Activated T-cell treated with anti-CD3 and anti-CD28 coated beads, Interleukin-2, amount 50 U/mL, for 72 hours (primary cell): ENCODE measurements at places on chromosomes 6 and 20. TPM values are rescaled to one million over a fixed set of nuclear protein-coding genes. Genes with fewer than 3 reads are reported as not detected.

The LPIN3 gene
- 2.5 TPM for total RNA-seq

- DNase-seq: no peak
Measured at GRCh38 chr20:15224199-15224598, 886.8 kb upstream of the FLRT3 start.

- DNase-seq: no peak
Measured at GRCh38 chr20:13271977-13272975, 51.2 kb downstream of the ISM1 start.

DNA sequence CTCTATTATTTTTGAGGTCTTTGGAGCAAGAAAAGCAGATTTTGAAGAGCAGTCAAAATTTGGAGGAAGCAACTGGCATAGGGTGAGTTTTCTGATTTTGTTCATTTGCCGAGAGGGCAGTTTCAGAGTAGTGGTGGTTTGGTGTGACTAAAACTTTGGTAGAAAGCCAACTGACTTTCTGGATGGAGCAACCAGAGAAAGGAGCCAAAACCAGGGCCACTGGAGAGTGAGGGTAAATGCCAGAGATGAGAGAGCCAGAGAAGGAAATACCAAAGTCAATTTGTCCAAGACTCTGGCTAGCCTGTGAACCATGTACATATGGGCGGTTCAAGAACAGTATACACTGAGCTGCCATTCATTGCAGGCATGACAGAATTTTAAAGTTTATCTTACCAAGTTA, 40.5 kb upstream of the ZBTB24 start:
- DNase-seq: no peak

The CLIC5 gene
- 3.3 TPM for total RNA-seq

GRCh38 chr20:60100780-60101179, 142.6 kb downstream of the CDH26 start:
- no peak for DNase-seq

- DNase-seq: no peak
Measured at GRCh38 chr6:169510871-169511270, 191.0 kb downstream of the WDR27 start.

GRCh38 chr6:90896075-90896547, 309.2 kb upstream of the MAP3K7 start:
- DNase-seq: no peak

The PKHD1 gene
- 0.02 TPM for total RNA-seq

The HLA-DQB1 gene
- 2.9 TPM for total RNA-seq

DNA sequence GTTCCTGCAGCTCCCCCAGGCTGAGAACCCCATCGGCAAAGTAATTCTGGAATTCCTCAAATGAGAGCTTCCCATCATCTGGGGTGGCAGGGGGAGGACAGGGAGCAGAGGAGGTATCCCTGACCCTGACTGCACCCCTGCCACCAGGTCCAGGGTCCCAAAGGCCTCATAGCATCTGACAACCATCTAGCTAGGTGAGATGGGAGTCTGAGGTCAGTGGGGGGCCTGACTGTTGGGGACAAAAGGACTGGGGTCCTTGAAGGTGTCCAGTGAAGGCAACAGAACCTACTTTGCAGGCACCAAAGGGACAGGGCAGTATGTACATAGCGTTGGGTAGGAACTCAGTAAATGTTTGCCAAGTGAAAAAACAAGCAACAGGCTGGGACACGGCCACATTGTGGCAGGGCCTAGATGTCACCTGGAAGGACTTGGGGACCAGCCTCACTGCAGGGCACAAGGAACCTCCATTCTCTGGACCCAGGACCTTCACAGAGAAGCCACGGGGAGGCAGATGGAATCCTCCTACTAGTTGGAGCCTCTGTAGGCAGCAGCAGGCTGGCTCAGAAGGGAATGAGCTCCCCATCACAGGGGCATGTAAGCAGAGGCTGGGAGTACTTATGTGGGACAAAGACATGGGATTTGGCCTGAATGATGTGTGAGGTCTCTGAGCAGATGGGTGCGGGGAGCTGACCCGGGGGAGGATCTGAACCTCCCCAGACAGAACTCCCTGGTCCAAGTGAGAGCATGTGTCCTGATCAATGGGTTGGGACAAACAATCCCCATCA, 3.3 kb downstream of the NECAB3 start:
- no peak for DNase-seq

The HTR1E gene
- not detected for total RNA-seq

DNA sequence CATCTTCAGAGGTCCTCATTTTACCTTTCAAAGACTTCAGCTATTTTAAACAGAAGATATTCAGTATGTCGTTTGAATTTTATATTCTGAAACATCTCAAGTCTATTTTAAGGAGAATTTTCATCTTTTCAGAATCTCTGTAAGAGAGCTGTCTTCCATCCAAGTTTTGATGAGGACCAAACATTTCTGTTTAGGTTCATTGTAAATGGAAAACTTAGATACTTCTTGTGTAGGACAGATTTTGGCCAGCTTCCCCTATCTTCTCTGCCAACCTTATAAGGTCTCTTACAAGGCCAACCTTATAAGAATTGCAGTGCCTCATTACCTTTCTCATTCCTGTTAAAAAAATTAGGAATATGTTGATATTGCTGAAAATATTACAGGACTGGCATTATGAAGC, 88.1 kb downstream of the AKAP7 start:
- no peak for DNase-seq

DNA sequence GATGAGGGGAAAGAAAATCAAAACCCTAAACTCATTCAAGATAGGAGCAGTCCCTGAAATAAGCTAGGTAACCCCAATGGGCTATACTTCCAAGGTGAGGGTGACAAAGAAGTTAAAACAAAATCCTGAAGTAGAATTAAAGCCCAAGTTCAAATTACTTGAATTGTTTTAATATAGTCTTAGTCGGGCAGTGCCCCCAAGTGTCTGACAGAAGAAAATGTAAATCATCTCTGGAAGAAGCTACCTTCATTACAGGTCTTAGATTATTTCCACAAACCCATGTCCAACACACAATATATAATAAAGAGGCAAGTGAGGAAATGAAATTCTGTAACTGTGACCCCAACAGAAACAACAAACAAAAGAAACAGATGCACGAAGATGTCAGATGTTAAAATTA, 36.8 kb upstream of the L3MBTL3 start:
- no peak for DNase-seq

The GPR63 gene
- 1.8 TPM for total RNA-seq

GRCh38 chr6:163944897-163945296, 530.4 kb downstream of the QKI start:
- DNase-seq: no peak

DNA sequence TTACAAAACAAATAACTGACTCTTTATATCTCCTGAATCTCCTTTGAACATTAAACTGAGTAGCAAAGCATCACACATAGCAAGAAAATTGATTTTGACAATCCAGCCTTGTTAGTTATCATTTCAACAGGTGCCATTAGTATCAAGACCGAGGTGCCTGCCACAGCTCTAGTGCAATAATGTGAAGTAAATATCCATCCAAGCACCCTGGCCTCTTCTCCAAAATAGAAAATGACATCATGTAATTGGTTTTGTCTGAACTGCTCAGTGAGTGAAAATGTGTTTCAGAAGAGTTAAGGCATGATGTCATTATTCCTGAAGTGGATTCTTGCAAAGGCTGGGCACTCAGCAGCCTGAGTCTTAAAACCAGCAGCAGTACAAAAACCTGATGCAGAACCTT, 341.4 kb downstream of the PLCB1 start:
- DNase-seq: no peak

DNA sequence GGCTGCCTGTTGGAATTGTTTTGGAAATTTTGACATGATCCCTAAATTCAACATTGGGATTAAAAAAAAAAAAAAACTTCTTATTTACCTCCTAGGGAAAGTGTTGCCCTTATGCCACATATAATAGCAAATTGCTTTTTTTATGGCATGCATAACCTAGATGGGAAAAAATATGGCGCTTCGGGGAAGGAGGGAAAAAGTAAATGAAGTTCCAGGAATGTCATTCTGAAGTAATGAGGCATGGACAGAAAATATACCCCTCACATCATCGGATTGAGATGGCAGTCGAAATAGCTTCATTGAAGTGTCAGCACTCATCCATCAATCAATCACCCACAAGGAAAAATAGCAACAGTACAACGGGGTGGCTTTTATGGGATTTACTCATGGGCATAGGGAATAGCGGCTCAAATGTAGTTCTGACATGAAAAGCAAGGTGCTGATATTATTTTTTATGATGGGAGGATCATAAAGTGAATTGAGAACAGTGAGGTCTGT, 104.8 kb downstream of the ZNF217 start:
- DNase-seq: no peak

GRCh38 chr6:13741365-13741764, 29.7 kb upstream of the RANBP9 start:
- no peak for DNase-seq

- no peak for DNase-seq
Measured at GRCh38 chr6:27541212-27541932, 68.5 kb upstream of the ZNF184 start.

DNA sequence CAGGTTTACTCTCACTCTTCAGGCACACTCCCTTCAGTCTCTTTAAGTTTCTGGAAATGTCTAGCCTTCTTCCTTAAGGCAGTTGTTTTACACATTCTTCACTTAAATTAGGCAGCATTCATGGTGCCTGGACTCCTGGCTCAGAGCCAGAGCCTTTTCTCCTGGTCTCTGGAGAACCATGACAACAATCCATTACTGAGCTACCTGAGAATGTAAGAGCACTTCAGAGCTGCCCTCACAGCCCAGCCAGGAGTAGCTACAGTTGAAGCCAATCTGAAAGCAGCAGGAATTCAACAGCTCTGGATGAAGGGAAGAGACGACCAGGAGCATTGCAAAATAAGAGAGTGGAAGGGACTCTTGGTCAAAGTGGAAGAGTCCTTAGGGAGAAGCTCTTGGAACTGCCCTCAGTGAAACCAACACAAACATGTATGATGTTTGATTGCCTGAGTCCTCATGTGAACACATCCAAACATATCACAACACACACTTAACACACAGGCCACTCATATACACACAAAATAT, 416.8 kb upstream of the SPTLC3 start:
- DNase-seq: no peak

- DNase-seq: no peak
Measured at GRCh38 chr6:73503027-73503772, 17.6 kb downstream of the EEF1A1 start.

GRCh38 chr6:160217073-160217472, 41.5 kb downstream of the SLC22A2 start:
- DNase-seq: no peak

DNA sequence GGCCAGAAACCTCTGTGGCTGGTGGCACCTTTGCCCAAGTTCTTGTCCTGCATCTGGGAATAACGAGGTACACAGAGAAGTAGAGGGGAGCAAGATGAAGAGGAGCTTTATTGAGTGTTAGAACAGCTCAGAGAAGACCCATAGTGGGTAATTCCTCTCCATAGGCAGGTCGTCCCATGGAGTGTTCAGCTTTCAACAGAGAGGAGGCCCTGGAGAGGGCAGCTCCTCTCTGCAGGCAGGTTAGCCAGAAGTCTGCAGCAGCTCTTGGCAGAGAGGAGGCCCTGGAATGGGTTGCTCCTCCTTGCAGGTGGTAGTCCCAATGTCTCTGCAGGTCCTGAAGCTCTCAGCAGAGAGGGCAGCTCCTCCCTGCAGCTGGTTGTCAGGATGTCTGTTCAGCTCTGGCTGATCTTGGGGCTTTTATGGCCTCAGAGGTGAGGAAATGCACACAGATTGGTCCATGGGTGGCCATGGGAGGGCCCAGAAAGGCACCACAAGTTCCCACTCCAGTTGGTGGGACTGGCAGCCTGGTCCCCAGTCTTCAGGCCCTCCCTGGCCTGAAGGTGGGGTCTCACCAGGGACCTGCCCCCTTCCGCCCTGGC, 89.0 kb downstream of the IPCEF1 start:
- no peak for DNase-seq

DNA sequence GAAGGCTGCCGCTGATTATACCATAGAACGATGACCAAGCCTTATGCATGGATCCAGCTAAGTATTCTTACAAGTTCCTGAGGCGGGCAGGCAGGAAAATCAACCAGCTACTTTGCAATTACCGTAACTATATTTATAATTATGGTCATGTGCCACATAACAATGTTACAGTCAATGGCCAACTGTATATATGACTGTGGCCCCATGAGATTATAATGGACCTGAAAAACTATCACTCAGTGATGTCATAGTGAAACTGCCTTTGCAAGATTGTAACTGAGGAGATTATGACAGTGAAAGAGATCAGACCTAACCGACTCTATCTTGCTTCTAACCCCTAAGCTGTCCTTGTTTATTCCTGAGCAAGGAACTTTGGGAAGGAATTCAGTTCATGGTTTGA, 33.1 kb upstream of the FAM135A start:
- no peak for DNase-seq

GRCh38 chr20:15236812-15237211, 899.4 kb upstream of the FLRT3 start:
- peak; percentile 2 for DNase-seq

The GABRR2 gene
- total RNA-seq: 0.46 TPM

DNA sequence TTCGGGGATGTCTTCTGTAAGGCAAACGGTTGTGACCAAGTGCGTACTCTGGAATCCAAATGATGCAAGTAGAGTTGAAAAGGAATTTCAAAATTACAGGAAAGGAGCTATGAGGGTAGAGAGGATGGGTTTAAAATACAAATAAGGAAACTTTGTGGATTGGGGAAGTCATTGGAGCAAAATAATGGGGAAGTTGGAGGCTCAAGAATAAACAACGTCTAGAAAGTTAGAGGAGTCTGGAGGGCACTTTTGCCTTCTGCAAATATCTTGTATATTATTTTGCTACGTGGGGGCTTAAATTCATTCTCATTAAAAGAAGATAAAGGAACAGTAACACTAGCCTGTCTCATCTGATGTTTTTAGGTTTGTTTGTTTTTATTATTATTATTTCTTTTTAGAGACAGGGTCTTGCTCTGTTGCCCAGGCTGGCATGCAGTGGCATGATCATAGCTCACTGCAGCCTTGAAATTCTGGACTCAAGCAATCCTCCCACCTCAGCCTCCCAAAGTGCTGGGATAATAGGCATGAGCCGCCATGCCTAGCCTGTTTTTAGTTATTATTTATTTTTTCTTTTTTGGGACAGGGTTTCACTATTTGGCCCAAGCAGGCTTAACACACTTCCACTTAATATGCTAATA, 55.0 kb upstream of the TNFAIP3 start:
- no peak for DNase-seq

The FKBP1A gene
- 228 TPM for total RNA-seq

The PACRG gene
- total RNA-seq: not detected

The SDCBP2 gene
- 11.0 TPM for total RNA-seq

DNA sequence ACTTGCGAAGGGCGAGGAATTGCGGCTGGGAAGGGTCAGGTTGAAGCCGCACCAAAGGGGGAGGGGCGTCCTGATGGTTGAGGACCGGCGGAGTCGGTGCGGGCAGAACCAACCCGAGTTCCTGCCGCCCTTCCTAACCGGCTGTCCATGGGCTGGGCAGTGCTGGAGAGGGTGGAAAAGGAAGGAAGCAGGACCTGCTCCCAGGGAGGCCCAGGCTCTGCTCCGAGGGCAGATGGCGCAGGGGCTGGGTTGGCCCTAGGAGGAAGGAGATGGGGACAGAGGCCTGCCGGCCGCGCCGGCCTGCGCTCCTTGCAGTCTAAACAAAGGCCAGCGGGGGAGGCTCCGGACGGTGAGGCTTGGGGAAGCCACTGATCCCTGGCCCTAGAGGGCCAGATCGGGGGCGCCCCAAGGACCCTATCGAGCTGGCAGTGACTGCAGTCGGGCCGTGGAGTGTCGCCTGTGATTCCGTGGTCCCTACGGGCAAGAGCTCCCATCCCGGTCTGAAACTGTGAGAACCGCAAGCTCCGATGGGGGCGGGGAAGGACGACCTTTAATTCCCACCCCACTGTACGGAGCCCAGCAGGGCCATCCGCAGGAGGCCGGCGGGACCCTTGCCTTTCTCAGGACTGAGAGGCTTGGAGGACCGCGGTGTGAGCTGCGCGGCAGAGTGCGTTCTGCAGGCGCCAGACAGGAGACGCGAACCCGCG, 39.4 kb downstream of the YTHDF1 start:
- DNase-seq: no peak
